Cardiac fibroblast (primary cell): ENCODE measurements at places on chromosomes 2 and 18.

DNA sequence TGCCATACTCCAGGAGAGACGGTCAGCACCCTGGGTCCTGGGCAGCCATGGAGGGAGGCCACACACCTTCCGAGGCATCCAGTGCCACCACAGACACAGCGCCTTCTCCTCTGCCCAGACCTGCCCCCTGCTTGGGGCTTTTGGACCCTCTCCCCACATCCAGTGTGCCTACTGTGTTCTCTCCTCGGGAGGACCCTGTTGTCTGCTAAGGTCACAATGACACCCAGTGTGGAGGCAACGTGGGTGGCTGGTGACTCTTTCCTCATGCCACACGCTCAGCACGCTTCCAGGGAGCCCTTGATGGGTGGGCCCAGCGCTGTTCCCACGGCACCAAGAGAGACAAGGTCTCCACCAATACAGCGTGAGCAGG, 251.9 kb downstream of the EIPR1 start:
- DNase-seq: no peak

DNA sequence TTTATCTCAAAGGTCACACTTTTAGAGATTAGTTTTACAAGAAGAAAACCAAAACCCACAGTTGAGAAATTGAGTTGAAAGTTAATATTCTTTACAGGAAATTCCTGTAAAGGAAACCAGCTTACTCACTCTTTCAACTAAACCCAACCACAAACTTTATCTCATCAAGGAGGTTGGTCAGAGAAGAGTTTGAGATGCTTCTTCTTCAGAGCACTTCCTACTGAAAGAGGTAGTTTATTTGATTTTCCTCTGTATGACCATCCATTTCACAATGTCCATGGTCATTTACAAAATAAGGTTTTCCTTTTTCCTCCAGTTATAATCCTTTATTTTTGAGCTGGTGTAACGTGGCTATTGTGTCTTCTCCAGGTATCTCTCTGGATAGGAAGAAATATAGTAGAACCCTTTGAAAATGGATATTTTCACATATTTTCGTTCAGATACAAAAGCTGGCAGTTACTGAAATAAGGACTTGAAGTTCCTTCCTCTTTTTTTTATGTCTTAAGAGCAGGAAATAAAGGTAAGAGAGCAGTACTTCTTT, 4.5 kb upstream of the IL18RAP start:
- DNase-seq: peak; percentile 29

DNA sequence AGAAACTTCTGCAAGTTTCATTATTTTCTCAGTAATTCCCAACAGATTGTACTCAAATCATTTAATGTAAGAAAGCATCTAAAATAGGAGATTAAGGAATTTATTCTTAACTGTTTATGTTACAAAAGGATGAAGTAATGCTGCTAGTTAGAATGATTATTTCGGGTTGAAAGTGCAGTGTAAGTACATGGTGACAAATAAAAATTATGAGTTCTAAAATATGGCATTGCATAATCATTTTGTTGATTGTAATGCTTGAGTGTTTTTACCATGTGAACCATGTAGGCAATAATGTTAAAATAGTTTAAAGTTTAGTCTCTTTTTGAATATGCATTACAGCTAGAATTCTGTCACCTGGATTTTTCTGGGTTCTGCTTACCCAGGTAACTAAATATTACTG, 149.0 kb upstream of the SP5 start:
- no peak for DNase-seq

- DNase-seq: no peak
Observed at GRCh38 chr2:64887565-64887964, 101.6 kb upstream of the SLC1A4 start.

DNA sequence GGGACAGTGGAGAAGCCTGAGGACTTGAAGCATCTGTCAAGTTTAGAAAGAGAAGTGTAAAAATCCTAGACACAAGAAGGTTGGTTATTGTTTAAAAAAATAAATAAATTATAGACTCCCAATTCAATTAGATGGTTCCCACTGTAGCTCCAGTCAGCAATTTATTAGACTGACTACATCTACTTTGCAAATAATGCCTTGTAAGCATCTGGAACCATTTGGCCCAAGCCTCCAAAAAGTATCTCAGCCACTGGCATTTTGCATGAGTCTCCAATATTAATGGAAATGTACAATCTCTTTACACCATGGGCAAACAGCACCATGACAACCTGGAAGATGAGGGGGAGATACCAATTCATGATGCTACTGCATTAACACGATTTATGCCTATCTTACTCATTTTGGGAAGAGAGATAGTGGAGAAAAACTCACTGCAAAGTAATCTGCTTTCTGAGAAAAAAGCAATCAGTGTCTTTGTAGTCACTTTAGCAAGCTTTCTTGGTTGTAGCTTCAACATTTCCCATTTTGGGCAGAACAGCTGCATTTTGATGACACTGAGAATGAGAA, 2.8 kb downstream of the NYAP2 start:
- no peak for DNase-seq

DNA sequence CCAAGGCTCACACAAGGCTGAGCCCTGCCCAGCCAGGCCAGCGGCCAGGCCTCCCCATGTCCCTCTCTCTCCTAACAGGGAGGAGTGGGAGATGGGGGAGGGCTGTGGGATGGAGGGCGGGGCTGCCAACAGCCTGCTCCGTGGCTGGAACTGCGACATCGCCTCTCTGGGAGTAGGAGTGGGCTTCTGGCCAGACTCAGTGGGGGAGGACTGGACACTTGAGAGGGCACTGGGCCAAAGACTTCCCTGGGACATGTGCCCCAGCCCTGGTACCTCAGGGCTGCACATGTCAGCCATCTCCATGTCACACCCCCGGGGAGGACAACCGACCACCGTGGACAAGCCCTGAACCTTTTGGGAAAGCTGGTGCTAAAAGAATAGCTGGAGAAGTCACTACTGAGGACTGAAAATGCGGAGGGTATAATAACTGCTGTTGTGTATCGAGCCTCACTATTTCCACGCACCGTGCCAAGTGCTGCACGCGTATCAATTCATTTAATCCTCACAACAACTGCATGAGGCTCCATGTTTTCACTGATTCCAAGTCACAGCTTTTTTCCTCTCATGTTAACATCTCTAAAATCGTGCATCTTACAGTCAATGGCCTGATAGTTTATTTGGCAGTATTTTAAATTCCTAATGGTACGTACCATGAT, 127.3 kb downstream of the MSH2 start:
- DNase-seq: no peak

DNA sequence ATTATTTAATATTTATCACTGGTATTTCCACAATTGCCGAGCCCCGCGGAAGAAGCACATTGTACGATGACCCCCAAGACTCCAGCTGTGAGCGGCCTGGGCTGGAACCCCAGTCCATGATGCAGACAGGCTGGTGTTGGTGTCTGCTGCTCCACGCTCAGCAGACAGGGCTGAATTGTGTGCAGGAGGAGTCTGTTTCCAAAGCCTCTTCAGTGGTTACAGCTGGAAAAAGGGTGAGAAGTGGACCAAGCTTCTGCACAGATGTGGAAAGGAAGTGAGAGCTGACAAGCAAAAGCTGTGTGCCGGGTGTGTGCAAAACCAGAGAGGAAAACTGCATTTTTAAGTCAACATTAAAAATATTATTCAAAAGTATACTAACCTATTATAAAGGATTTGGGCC, 500.4 kb downstream of the GALR1 start:
- no peak for DNase-seq

- DNase-seq: no peak
Observed at GRCh38 chr2:226435146-226435545, 364.5 kb downstream of the IRS1 start.

GRCh38 chr2:164935118-164936101, 19.9 kb downstream of the SLC38A11 start:
- DNase-seq: no peak

DNA sequence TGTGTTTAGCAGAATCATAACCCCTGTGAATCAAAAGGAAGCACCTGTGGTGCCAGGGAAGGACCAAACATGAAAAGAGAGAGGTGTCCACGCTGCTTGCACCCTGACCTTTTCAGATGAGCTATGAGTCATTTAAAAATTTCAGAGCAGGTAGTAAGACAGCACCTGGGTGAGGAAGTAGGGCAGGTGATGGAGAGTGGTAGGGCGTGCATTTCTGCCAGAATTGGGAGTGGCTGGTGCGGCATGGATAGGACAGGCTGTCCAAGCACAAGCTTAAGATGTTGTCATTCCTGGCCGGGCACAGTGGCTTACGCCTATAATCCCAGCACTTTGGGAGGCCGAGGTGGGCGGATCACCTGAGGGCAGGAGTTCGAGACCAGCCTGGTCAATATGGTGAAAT, 36.8 kb downstream of the NPAS2 start:
- no peak for DNase-seq

- no peak for DNase-seq
Observed at GRCh38 chr2:49980774-49981173, 826.5 kb upstream of the FSHR start.

GRCh38 chr18:26468931-26469340, 79.4 kb downstream of the KCTD1 start:
- DNase-seq: no peak

DNA sequence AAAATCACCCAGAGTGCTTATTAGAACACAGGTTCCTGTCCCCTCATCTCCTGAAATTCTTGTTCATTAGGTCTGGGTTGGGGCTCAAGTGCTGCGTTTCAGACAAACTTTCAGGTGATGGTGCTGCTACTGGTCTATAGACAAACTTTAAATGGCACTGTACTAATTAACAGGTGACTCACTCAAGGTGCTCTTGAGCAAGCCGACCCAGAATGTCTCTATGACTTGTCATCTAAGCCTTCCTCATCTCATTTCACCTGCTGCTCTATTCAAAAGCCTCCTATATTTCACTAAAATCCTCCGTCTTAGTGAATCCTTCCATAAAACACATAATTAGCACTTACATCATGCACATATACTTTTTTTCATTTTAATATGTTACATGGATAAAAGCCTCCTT, 29.9 kb upstream of the STK39 start:
- no peak for DNase-seq

GRCh38 chr18:23126376-23127056, 8.8 kb upstream of the CABLES1 start:
- DNase-seq: no peak

GRCh38 chr18:62979176-62979575, 263.8 kb downstream of the PHLPP1 start:
- DNase-seq: peak; percentile 84

- no peak for DNase-seq
Observed at GRCh38 chr2:193973781-193974180, 1683.2 kb upstream of the SLC39A10 start.
